ENCODE measurements at places on chromosomes 13 and 19.

DNA sequence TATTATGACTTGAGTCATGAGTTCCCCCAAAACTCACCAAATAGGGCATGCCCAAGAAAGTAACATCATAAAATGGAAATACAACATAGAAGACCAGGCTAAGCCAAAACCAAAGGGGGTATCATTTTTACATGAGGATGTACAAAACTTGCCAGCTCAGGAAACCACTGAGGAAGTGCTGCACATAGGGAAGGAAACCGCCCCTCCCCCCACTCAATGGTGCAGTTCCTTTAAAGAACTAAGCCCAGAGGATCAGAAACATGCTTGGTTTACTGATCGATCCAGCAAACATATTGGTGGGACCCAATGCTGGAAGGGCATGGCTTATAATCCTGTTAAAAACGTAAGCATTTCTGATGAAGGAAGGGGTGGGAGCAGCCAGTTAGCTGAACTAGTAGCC is 4.2 kb upstream of the ZNF486 start:
- DNase-seq = no peak

GRCh38 chr19:31717269-31717923 is 368.2 kb upstream of the TSHZ3 start:
- DNase-seq = no peak

DNA sequence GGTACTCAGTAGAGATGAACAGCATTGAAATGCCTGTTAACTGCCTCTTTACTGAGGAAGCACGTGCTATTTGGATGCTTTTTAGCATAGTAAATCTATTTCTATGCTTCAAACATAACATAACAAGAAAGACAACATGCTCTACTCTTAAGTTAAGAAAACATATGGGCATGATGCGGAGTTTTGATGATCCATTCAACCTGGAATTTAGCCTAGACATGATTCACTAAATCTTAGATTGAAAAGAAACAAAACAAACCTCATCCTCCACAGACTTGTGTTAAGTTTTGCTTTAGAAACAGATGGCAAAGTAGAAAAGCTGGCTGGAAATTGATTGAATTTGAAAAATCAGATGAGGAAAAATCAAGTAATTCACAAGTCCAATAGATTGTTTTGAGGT is 593.8 kb downstream of the OLFM4 start:
- DNase-seq = no peak

DNA sequence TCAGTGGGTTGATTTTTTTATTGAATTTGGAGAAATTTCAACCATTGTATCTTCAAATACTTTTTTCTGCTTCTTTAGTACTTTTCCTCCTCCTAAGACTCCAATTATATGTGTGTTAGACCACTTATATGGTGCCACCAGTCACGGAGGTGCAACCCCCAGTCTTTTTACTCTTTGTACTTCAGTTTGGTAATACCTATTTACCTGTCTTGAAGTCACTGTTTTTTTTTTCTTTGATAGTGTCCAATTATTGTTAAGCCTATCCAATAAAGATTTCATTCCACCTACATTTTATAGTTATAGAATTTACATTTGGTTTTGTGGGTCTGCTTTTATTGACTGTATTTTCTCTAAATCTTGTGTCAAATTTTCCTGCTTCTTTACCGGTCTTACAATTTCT is 14.9 kb downstream of the ZNF283 start:
- DNase-seq = no peak

GRCh38 chr13:35793823-35794222 is 317.3 kb upstream of the MAB21L1 start:
- no peak for DNase-seq

GRCh38 chr19:37957176-37957575 is 50.2 kb downstream of the SIPA1L3 start:
- DNase-seq = no peak

- no peak for DNase-seq
Observed at GRCh38 chr19:4976401-4977298, 7.7 kb downstream of the KDM4B start.

DNA sequence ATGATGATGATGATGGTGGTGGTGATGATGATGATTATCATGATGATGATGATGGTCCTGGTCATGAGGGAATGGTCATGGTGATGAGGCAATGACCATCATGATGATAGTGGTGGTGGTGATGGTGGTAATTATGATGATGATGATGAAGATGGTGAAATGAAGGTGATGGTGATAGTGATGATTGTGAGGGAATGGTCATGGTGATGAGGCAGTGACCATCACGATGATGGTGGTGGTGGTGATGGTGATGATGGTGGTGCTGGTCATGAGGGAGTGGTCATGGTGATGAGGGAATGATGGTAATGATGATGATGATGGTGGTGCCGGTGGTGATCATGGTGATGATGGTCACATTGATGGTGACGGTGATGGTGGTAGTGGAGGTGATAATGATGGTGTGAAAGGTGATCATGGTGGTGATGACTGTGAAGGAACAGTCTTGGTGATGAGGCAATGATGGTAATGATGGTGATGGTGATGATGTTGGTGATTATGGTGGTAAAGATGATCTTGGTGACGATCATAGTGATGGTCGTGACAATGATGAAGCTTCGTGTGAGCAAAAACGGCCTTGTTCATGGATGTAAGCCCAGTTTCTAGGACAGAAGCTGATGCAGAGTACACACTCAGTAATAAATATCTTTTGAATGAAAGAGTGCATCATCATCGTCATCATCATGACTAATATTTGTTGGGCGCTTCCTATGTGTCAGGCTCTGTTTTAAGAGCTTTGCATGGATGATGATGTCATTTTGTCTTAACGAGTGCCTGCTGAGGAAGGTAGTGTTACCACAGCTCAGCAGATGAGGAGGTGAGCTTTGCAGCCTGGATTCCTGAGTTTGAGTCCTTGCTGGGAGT is 17.3 kb downstream of the SBK2 start:
- no peak for DNase-seq

DNA sequence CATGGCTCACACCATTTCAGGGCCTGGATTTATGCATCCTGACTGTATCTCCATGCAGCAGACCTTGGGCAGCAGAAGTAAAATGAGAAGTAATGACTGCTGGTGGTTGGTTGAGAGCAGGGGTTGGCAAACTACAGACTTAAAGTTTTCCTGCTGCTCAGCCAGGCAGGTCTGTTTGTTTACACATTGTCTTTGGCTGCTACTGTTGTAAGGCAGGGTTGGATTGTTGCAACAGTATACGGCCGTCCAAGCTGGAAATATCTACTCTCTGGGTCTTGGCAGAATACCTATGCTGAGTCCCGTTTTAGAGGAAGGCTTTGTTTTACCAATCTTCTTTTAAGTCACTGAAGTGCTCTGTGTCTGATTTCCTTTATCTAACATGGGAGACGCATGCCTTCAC is 13.5 kb downstream of the SNRNP70 start:
- DNase-seq = no peak

GRCh38 chr13:111292710-111293485 is 27.5 kb upstream of the TEX29 start:
- DNase-seq = no peak

DNA sequence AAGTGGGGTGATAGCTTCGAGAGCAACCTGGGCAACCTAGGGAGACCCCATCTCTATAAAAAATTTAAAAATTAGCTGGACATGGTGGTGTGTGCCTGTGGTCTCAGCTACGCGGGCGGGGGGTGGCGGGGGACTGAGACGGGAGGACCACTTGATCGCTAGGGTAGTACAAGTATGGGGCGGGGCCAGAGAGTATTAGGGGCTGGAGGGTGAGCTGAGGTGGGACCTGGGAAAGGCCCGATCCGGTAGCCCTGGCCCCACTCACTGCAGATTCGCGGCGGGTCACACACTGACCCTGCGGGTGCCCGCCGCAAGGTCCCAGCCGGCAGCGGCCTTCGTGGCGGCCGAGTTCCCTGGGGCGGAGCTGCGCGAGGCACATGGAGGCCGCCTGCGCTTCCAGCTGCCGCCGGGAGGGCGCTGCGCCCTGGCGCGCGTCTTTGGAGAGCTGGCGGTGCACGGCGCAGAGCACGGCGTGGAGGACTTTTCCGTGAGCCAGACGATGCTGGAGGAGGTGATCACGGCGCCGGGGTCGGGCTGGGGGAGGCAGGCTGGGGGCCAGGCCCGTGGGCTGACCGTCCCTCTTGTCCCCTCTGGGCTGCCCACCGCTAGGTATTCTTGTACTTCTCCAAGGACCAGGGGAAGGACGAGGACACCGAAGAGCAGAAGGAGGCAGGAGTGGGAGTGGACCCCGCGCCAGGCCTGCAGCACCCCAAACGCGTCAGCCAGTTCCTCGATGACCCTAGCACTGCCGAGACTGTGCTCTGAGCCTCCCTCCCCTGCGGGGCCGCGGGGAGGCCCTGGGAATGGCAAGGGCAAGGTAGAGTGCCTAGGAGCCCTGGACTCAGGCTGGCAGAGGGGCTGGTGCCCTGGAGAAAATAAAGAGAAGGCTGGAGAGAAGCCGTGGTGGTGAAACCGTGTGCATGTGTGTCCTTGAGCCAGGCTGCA is 2.0 kb upstream of the ARHGAP45 start:
- DNase-seq = no peak

DNA sequence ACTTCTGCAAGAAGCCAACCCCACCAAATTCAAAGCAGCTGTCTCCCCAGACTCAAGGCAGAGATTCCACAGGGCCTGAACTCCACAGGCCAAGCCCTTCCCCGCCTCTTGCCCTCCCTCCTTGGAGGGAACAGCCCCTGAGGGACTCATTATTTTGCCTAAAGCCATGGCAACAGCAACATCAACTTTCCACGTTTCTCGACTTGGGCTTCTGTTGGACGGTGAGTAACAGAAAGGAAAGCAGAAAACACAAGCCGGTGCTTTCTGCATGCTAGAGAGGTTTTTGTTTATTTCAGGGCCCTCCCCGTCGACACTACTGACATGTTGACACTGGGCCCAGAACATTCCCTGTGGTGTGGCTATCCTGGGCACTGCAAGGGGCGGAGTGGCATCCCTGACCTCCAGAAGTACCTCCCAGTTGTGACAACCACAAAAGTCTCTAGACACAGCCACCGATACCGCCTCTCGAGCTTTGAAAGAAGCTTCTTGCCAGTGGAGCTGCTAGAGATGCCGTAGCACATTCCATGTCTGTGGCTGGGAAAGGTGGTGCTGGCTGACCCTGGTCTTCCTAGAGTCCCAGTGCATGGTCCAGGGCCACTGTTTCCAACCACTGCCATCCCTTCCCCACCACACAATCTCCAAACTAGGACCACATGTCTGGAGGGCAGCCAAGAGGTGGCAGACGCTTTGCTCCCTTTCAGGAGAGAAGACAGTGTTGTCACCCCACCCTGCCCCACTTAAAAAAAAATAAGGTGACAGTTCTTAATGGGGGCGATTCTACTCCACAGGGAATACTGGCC is 12.8 kb downstream of the CAPS start:
- DNase-seq = no peak

GRCh38 chr19:23401086-23401610 is 5.9 kb upstream of the ZNF91 start:
- no peak for DNase-seq

DNA sequence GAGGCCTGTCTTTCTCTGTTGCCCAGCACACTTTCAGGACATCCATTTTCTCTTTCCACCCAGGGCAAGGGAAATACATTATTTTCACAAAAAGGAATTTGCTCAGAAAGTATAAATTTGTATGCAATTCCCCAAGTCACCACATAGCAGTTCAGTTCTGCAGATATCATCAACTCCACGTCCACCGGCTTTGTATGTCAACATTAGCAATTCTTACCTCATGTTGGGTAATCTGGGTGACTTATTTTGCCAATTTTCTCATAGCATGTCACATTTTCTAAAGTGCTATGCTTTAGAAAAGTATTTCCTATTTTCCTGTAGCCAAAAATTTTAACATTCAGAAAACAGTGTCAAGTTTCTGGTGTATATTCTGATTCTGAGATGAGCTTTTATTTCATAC is 501.8 kb downstream of the EFNB2 start:
- DNase-seq = no peak

- DNase-seq = no peak
Observed at GRCh38 chr19:4206818-4207484, 22.4 kb upstream of the EBI3 start.

DNA sequence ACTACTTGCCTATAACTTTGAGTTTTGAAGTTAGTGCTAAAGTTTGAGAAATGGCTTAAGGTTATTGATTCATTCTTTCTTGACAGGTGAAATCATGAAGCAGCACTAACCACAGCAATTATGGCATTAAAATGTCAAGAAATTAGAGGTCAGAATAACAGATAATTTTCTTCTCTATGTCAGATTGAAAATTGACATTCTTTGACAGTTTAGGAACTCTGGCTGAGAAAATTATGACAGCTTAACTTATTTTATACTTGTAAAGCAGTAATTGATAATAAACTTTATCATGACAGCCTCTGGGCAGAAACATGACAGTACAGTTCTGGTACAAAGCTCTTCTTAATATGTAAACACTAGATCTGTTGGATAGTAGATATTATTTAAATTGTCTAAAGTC is 155.2 kb upstream of the MAB21L1 start:
- DNase-seq = no peak

DNA sequence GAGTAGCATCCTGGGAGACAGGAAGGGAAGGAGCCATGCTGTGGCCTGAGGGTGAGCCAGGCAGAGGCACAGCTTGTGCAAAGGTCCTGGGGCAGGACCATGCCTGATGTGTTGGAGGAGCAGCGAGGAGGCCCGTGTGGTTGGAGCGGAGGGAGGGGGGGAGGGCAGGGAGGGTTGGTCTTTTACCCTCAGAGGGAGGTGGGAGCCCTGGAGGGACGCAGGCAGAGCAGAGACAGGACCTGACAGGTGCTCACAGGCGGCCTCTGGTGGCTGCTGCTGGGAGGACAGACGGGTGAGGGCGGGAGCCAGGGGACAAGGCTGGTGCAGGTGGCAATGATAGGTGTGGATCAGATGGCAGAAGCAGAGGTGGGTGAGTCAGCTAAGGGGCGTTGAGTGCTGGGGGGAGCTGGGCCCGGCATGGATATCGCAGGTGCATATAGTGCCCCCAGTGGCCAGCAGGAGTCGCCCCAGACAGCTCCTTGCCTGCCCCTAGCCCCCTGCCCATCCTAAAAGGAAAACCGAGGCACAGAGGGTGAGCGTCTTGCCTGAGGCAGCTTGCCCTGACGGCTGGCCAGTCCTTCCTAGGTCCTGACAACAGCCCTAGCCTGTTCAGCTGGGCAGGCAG is 9.8 kb upstream of the GNA15 start:
- DNase-seq = no peak

Measured in GM12864 (cell line).